Lower leg skin (tissue), 4 donors: ENCODE measurements at places on chromosomes 3 and 15. TPM values are rescaled to one million over a fixed set of nuclear protein-coding genes. Genes with fewer than 3 reads are reported as not detected.

The C3orf22 gene
- total RNA-seq: not detected

The SLC28A1 gene
- total RNA-seq: not detected

The WWTR1 gene
- total RNA-seq: 52.4 TPM

The PLSCR5 gene
- not detected for total RNA-seq

The HYAL1 gene
- 21.6 TPM for total RNA-seq

The SLC6A20 gene
- total RNA-seq: 0.44 TPM

The LTF gene
- total RNA-seq: 2.4 TPM

The CTXN2 gene
- total RNA-seq: not detected

The DTX3L gene
- 14.2 TPM for total RNA-seq

The SAXO2 gene
- 1.5 TPM for total RNA-seq

The SH3GL3 gene
- not detected for total RNA-seq

The DUOX2 gene
- total RNA-seq: 3.7 TPM

The WDR6 gene
- 58.0 TPM for total RNA-seq

The ZCWPW2 gene
- total RNA-seq: 2.9 TPM

The CCDC191 gene
- 5.6 TPM for total RNA-seq

The COL6A5 gene
- total RNA-seq: 0.04 TPM

The MCTP2 gene
- 24.1 TPM for total RNA-seq

The SSUH2 gene
- total RNA-seq: not detected

The MORC1 gene
- not detected for total RNA-seq

The TRH gene
- not detected for total RNA-seq

The PHC3 gene
- 47.0 TPM for total RNA-seq

The MBNL1 gene
- total RNA-seq: 152 TPM

The RASL12 gene
- 18.9 TPM for total RNA-seq

The LDHAL6B gene
- total RNA-seq: not detected

The NEO1 gene
- 87.3 TPM for total RNA-seq

The RAD51 gene
- 1.4 TPM for total RNA-seq

The GABRR3 gene
- not detected for total RNA-seq

The EFHB gene
- total RNA-seq: not detected

The LAMB2 gene
- total RNA-seq: 312 TPM

The C3orf20 gene
- not detected for total RNA-seq

The THSD4 gene
- 38.9 TPM for total RNA-seq

The SH3BP5 gene
- 13.3 TPM for total RNA-seq

The LMOD3 gene
- total RNA-seq: not detected

The KNL1 gene
- 2.7 TPM for total RNA-seq

The PPM1M gene
- total RNA-seq: 10.4 TPM

The SOX14 gene
- total RNA-seq: not detected

The CHL1 gene
- 53.1 TPM for total RNA-seq

The EMC7 gene
- total RNA-seq: 51.3 TPM

The TRIM42 gene
- not detected for total RNA-seq

The NRROS gene
- total RNA-seq: 3.1 TPM

The C3orf85 gene
- not detected for total RNA-seq
